ENCODE measurements at places on chromosomes 16 and 17.

GRCh38 chr16:67869653-67870052 is 3.2 kb upstream of the EDC4 start:
- no peak for DNase-seq

DNA sequence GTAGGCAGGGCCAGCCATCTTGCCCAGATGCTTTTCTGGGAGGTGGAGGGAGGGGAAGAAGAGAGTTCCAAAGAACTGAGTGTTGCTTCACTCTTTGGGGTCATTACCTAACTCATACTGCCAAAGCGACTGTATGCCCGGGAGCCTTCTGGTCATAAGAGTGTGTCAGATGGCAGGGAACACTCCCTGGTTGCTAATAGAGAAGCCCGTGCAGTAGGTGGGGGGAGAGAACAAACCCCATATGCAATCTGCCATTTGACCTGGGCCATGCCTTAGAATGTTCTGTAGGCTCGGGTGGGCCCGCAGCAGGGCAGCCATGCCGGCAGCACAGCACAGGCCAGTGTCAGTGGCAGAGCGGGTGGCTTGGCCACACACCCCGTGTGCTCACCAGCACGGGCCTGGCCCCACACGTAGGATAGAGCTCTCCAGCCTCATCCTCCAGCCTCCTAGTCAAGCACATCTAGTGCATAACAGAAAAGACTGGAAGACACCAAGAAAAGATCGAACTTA is 120.5 kb downstream of the SOCS1 start:
- no peak for DNase-seq

- DNase-seq, result no peak
These were observed 96.7 kb upstream of the XYLT1 start for GRCh38 chr16:17567455-17567854.

DNA sequence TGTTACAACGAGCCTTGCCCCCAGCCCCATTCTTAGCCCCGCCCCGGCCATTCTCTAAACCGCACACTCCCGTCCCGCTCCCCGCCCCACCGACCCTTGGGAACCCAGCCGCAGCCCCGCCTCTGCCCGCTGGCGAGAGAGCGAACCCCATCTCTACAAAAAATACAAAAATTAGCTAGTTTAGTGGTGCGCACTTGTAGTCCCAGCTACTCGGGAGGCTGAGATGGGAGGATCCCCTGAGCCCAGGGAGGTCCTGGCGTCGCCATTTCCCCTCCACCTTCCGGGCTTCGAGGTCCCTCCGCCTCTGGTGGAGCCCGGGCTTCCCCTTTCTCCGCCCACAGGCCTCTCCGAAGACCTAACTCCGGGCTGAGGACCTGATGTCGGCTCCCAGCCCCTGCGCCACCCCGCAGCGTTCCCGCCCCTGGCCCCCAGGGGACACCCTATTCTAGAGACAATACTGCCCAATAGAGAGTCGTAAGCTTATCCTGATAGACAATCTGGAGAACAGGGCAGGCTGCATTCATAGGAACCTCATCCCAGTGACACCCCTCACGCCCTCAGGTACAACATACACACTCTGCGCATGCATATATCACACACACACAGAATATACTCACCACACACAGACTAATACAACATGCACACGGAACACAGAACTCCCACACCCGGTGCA is 480 bp upstream of the PROCA1 start:
- DNase-seq, result no peak

- DNase-seq, result no peak
These were observed 10.5 kb upstream of the NKD1 start for GRCh38 chr16:50537533-50538290.

Data from AG04449 (cell line).